Stimulated activated CD4-positive, alpha-beta T cell treated with anti-CD3 and anti-CD28 coated beads, TNF-alpha, amount 100 ng/mL, for 4 hours (primary cell): ENCODE measurements at places on chromosomes 2 and 18.

- DNase-seq = no peak
Measured at GRCh38 chr2:207531032-207531952, 1.5 kb downstream of the CREB1 start.

- no peak for DNase-seq
Measured at GRCh38 chr2:182668671-182669070, 47.4 kb upstream of the DNAJC10 start.

- no peak for DNase-seq
Measured at GRCh38 chr18:75507636-75508035, 80.1 kb upstream of the SMIM21 start.

DNA sequence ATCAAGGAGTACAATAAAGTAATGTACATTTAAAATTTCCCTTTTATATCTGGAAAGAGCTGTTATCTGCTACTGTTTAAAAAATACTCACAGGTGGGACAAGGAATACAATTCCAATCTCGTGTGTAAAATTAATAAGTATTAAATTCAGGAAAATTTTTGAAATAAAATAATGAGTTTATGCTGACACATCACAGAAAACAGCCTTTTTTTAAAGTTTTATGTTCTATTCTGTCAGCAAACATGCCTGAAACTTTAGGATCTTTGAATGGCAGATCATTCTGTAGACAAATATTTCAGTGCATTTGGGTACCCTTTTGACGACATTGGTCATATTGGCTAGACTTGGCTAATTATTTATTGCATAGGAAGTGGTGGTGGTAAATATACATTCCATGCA, 254.4 kb upstream of the ETAA1 start:
- DNase-seq = no peak

DNA sequence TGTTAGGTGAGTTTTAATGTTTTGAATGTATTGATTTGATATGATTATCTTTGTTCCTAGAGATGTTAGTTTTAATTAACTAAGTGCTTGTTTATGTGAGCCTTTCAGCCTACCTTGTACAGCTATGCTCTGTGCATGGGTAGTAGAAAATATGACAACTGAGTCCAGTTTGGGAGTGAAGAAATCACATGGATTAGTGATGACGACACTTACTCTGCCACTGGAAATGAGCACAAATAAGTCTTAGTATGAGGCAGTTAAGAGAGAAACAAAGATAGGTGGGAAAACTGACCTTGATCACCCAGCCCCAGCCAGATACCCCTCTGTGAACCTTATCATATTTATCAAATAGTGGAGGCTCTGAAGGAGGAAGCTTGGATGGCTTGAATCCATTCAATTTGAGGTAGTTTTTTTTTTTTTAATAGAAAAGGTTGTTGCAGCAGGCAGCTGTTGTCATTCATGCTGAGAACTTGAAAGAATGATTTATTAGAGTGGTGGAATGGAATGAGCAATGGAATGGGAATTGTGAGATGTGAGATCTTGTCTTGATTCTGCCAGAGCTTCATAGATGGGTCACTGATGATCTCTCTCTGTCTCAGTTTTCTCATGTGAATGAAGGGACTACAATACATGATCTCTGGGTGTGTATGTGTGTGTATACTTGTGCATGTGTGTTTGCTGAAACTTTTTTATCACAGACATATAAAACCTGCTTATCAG, 96.4 kb downstream of the MAP3K20 start:
- no peak for DNase-seq
